ENCODE measurements at places on chromosomes 3 and 15.

DNA sequence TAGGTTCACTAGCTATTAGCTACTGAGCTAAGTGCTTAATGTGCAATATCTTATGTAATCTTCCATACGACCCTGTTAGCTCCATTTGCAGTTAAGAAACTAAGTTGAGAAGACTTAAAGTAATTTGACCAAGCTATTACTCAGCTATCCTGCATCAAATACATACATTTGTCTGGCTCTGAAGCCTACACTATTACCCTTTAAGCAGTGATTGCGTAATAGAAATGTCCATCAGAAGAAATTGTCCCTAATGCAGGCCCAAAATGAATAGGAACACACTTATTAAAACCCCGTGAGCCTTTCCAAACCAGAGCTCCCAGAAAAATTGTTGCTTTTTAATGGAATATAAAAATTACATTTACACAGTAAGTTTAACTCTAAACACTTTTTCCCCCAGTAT, 5.3 kb upstream of the MYO1E start:
- DNase-seq: no peak

GRCh38 chr15:52441841-52442240, 86.8 kb downstream of the MYO5A start:
- DNase-seq: no peak

GRCh38 chr15:85960381-85960780, 119.3 kb upstream of the AGBL1 start:
- no peak for DNase-seq

DNA sequence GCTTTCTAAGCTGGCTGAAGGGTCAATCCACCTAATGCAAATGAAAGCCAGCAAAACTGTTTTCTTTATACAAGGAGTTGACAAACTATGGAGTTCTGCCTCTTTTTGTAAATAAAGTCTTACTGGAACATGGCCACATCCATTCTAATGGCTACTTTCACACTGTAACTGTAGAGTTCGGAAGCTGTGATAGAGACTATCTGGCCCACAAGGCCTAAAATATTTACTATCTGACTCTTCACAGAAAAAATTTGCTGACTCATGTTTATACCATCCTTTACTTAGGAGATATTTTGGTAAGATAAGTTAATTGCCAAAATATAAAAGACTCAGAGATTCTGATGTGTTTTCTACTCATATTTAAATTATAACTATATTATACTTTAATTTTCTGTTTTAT, 93.7 kb upstream of the GK5 start:
- DNase-seq: no peak

DNA sequence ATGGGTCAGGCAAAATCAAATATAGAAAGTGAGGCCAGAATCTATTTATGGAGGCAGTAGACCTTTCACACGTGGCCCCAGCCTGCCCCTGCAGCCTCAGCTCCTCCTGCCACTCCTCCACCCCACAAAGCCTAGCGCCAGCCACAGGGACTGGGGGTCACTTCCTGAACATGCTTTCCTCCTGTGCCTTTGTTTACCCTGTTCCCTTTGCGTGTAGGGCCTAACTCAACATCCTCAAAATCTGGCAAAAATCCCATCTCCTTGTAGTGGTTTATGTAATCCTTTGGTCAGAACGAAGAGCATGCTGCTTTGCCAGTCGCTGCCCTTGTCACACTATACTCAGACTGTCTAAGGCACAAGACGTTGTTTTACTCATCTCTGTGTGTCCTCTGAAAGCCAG, 39.6 kb downstream of the KBTBD12 start:
- DNase-seq: no peak

- DNase-seq: no peak
Observed at GRCh38 chr3:156655819-156656550, 18.4 kb upstream of the TIPARP start.

GRCh38 chr3:78729946-78730345, 1037.9 kb downstream of the ROBO1 start:
- DNase-seq: no peak

GRCh38 chr3:131239267-131239666, 142.3 kb upstream of the NUDT16 start:
- DNase-seq: no peak

DNA sequence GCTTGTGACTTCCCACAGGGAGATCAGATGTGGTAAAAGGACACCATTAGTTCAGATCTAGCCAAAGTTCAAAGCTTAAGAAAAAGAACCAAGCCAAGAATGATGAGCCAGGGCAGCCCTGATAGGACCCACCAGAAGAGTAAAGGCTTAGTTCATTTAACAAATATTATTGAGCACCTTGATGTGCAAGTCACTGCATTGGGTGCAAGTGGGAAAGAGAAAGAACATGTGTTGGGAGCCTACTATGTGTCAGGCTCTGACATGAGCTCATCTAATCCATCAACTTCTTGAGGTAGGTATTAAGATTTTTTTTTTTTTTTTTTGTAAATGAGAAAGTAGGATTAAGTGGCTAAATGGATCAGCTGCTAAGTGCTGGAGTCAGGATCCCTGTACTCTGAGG, 53.4 kb upstream of the PIAS1 start:
- DNase-seq: no peak

DNA sequence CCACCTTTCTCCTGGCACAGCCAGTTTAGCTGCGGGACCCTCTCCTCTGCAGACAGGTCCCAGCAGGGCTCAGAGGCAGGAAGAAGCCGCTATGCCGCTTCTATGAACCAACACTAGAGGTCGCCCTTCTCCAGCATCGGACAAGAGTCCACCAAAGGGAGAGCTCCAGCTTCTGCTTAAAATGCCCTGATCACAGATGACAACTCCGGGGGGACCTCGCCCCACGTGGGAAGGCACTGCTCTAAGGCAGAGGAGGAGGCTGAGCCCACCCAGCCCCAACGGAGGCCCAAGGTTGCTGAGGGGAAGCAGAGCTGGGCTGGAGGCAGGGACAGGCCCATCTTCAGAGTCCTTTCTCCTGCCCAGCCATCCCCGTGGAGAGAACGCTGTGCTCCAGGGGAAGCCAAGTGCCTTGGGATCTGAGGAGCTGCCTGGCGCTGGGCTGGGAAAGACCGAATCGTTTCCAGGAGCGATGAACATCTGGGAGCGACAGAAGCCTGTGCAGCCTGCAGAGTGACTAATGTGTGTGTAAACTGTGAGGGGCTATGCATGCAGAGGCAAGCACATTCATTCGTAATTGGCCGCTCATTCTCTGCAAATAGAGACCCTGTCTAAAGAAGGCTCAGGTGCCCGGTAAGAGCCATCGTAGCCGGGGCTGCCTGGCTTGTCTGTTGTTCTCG, 43.5 kb upstream of the BDH1 start:
- peak; percentile 81 for DNase-seq

DNA sequence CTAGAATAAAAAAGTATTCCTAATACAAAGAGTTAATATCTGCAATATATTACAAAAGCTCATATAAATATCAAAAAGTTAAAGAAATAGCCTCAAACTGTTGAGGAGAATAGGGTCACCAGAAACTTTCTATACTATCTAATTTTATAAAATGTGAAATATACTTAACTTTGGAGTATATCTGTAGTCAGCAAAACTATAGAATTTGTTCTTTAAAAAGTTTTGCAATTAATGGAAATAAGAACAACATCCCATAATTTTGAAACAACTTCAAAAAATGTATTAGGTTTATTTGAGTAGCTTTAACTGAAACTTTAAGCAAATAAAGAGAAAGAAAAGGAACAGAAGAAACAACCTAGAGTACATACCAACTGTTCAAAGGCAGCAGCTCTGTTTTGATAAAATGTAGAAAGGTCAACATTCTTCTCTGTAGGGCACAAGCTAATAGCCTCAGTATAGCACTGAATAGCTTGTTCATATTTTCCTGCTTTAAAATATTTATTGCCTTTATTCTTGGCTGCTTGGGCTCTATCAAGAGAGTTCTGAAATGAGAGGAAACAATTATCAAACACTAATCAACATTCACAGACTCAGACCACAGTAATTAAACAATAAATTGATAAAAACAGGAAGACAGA, 14.3 kb downstream of the TOMM70 start:
- DNase-seq: no peak

GRCh38 chr15:66623801-66624453, 58.1 kb upstream of the LCTL start:
- DNase-seq: no peak

DNA sequence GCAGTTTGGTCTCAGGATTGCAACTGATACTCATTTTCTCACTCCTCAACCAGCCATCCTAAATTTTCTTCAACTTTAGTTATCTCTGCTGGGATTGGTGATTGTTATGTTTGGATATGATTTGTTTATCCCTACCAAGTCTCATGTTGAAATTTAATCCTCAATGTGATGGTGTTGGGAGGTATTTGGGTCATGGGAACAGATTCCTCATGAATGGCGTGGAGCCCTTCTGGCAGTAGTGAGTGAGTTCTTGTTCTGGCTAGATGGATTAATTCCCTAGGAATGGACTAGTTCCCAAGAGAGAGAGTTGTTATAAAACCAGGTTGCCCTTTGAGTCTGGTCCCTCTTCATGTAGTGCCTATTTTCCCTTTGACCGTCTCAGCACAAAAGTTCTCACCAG, 399.9 kb downstream of the SQOR start:
- no peak for DNase-seq

GRCh38 chr3:141240286-141240685, 8.7 kb downstream of the PXYLP1 start:
- DNase-seq: peak; percentile 24

GRCh38 chr15:73991260-73991659, 835 bp downstream of the STOML1 start:
- DNase-seq: no peak

DNA sequence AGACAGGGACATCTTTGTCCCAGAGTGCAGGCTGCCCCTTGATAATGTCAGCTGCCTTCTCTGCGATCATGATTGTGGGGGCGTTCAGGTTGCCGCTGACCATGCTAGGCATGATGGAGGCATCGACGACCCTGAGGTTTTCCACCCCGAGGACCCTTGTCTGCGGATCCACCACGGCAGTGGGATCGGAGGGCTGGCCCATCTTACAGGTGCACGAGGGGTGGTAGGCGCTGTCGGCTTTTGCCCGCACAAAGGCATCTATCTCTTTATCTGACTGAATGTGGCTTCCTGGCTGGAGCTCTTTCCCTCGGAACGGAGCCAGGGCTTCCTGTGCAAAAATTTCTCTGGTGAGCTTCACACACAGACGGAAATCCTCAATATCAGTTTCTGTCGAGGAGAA, 28.4 kb downstream of the CHDH start:
- DNase-seq: no peak

DNA sequence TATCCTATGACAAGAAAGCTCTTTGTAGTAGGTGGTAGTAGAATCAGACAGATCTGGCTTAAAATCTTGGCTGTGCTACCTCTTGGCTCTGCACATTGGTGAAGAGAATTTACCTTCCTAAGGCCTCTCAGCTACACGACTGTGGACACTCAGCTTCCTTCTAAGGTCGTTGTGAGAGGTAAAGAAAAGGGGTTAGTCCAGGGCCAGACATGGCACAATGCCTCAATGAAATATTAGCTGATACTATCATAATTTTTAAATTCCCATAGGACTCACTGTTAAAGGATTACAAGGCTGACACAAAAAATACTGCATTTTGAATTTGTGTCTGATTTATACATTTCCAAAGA, 80.4 kb downstream of the IGF1R start:
- no peak for DNase-seq

- no peak for DNase-seq
Observed at GRCh38 chr3:176561826-176562225, 635.5 kb downstream of the TBL1XR1 start.

DNA sequence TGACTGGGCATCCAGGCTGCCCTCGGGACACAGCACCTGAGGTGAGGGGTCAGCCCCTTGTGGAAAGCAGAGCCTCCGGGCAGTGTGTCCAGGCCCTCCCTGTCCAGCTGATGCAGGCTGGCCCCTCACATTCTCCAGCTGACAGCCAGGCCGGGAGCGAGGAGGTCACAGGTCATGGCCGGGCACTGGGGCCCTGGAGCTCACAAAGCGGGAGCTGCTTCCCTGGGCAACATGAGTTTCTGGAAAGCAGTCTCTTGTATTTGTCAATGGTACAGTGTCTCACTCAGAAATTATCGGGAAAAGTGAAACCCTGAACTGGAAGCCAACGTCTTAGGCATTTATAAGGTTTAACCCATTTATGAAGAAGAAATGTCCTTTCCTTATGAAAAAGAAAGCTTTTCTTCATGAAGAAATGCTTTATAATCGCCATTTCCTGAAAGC, 118.5 kb downstream of the OPA1 start:
- no peak for DNase-seq

- DNase-seq: no peak
Observed at GRCh38 chr3:153285194-153285641, 123.2 kb downstream of the RAP2B start.

GRCh38 chr3:90261481-90262433, 1154.3 kb downstream of the EPHA3 start:
- no peak for DNase-seq

DNA sequence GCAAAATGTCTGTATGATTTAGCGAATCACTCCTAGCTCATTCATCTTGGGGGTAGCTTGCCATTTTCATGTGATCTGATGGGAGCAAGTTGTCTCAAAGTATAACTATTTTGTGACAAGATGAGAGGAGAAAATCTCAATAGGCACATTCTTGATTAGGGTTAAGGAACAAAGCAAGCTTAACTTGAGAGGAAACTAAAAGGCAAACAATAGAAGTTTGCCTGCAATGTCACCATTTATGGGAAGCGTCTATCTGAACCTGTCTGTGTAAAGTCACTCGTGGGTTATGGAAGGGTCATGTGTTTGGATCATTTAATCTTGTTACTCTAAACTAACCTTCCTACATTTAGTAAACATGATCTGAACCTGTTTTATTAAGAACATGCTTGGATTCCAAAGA, 232.5 kb downstream of the CDIN1 start:
- no peak for DNase-seq

GRCh38 chr3:156151824-156152428, 31.5 kb downstream of the KCNAB1 start:
- peak; percentile 74 for DNase-seq

GRCh38 chr15:31563001-31563400, 236.4 kb downstream of the KLF13 start:
- no peak for DNase-seq

- DNase-seq: no peak
Observed at GRCh38 chr3:146892041-146892440, 286.9 kb upstream of the PLSCR5 start.

- no peak for DNase-seq
Observed at GRCh38 chr3:184910664-184911063, 98.7 kb downstream of the VPS8 start.

DNA sequence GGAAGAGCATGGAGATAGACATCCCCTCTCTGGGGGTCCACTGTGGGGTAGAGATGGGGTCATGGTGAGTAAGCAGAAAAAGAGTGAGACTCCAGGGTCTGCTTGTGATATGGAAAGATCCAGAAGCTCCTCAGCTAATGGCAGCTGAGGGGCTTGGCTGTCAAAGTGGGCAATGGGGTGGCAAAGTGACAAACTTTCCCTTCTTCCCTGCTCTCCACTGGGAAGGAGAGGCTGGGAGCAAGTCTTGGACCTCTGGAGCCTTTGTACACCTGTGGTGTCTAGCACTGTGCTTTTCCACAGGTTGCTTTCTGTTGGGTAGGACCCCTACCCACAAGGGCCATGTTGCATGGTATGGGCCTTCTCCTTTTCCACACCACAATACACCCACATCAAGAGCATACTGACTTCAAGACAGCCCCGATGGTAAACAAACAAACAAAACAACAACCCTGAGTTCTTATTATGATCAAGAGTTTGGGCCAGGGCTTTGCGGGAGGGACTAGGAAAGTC, 3.5 kb downstream of the ITGA11 start:
- peak; percentile 7 for DNase-seq

All from type B pancreatic cell (in vitro differentiated cells).